ENCODE measurements at places on chromosomes 16 and 17.

- no peak for DNase-seq
These were observed 3.3 kb downstream of the ABCC3 start for GRCh38 chr17:50637829-50638605.

GRCh38 chr16:12587646-12588277 is 215.9 kb downstream of the CPPED1 start:
- no peak for DNase-seq

DNA sequence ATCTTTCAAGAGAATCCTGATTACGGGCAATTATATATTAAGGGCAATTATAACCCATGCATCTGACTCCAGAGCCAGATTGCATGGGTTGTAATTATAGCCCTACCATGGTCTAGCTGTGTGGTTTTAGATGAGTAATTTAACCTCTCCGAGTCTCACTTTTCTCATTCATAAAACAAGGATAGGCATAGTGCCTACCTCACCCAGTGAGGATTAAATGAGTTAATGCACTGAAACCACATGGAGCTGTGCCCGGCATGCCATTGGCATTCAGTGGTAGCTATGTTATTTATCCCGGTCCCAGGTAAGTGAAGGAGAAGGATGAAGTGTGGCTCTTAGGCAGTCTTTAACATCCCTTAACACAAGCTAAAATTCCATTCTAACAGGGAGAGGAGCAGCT is 6.3 kb downstream of the SNX20 start:
- no peak for DNase-seq

GRCh38 chr16:52690468-52690867 is 143.5 kb upstream of the TOX3 start:
- no peak for DNase-seq

- DNase-seq, result peak; percentile 64
These were observed 87.8 kb downstream of the CRISPLD2 start for GRCh38 chr16:84907575-84907974.

DNA sequence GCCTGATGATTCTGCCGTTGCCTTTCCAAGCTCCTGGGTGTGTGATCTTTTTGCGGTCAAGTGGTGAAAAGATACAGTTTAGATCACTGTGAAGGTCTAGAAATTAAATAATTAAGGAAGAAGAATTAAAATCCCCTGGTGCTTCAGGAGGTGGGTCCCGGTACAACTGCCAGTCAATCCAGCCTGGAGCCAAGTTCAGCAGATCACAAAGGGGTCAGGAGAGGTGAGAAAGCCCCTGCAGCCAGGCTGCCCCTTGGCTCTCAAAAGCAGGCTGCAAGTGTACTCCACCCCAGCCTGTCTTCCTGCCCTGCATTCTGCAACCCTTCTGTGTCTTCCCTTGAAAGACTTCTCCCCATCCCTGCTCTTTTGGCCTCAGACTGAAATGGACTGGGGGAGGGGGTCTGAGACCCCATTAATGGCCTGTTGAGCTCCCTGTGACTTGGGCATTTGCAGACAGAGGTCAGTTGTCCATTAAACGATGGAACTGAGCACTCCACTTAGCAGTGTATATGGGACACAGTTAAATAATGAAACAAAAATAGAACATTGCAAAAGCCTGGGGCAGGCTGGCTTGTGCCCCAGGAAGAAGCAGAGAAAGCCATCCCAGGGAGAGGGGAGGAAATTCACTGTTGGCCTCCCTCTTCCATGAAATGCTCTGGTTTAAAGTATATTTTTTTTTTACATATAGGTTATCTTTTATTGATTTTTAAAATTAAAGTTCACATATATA is 15.1 kb downstream of the CACNG5 start:
- no peak for DNase-seq

DNA sequence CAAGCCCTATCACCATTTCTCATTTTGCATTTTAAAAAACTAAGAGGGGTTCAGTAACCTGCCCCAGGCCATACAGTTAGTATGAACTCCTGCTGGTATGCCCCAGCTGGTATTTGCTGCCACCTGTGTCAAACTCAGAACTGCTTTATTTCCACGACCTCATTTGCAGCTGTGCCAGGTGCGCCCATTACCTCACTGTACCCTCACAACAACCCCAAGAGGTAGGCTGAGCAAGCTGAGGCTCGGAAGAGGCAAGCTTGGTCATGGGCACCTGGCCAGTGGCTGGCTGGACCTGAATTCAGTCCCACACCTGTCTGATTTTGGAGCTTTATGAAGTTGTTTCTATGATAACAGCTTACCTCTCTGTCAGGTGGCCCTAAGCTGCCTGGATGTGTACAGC is 7.6 kb downstream of the EPN2 start:
- no peak for DNase-seq

GRCh38 chr17:76345377-76345974 is 8.2 kb downstream of the PRPSAP1 start:
- DNase-seq, result peak; percentile 55

- no peak for DNase-seq
These were observed 65.8 kb downstream of the DHRS7C start for GRCh38 chr17:9725575-9725974.

GRCh38 chr17:75783069-75783783 is 1.4 kb upstream of the UNK start:
- peak; percentile 58 for DNase-seq

- no peak for DNase-seq
These were observed 14.3 kb downstream of the ZNHIT3 start for GRCh38 chr17:36500745-36501225.
